ENCODE measurements at places on chromosomes 6 and 20.

- no peaks in the 10 kb centered on the region for H3K27me3 ChIP-seq
- no peak for DNase-seq
- H3K36me3 ChIP-seq, result no peaks in the 10 kb centered on the region
- H3K4me3 ChIP-seq, result no peak overlapping the region
- H3K27ac ChIP-seq, result no peak overlapping the region
These were observed 41.4 kb downstream of the MCM8 start for GRCh38 chr20:5991623-5992441.

DNA sequence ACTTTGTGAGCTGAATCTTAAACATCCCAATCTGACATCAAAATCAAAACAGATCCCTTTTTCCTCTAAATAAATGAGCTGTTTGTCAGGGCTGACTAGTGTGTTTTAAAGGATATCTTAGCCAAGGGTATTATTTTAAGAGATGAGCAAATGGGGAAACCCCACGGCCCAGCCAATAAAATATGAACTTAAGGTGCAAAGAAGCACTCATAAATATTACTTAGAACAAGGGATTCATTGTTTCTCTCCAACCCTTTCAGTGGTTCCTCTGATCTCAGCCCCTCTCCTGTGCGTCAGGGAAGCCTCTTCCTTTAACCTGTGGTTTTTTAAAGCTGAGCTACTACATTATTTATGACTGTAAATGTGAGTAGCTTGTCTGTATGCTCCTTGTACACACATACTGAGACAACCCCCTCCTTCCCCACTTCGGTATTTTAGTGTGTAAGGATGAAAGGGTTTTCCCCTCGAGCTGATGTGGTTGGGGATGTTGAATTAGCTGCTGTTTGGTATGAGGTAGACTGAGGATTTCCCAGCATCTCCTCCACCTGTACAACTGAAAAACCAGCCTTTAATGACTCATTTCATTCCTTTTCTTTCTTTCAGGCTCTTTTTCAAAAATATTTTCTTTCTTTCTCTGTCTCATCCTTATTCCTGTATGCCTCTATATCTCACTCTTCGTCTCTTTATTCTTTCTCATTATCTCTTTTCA is 6.5 kb downstream of the BMP5 start:
- H3K27me3 ChIP-seq, result no peaks in the 10 kb centered on the region
- no peak for DNase-seq
- H3K4me1 ChIP-seq, result no peaks in the 10 kb centered on the region

GRCh38 chr6:166533205-166533824 is 53.2 kb downstream of the RAMACL start:
- H3K4me3 ChIP-seq, result no peak overlapping the region
- no peaks in the 10 kb centered on the region for H3K36me3 ChIP-seq
- no peak overlapping the region for H3K27ac ChIP-seq
- H3K27me3 ChIP-seq, result no peaks in the 10 kb centered on the region

DNA sequence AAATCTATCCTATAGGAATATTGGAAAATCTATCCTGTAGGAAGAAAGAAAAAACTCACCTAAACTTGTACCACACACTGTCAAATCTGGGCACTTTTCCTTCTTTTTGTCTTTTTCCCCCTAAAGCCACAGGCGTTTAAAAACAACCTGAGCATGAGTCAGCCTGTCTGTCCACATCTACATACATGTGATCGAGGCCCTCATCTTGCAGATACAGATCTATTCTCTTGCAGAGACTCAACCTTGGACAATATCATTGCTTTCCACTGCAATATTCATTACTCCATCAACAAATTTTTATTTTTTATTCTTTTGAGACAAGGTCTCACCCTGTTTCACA is 95.9 kb upstream of the IYD start:
- H3K36me3 ChIP-seq, result no peaks in the 10 kb centered on the region
- no peak for DNase-seq
- H3K27ac ChIP-seq, result no peak overlapping the region
- H3K27me3 ChIP-seq, result no peaks in the 10 kb centered on the region

DNA sequence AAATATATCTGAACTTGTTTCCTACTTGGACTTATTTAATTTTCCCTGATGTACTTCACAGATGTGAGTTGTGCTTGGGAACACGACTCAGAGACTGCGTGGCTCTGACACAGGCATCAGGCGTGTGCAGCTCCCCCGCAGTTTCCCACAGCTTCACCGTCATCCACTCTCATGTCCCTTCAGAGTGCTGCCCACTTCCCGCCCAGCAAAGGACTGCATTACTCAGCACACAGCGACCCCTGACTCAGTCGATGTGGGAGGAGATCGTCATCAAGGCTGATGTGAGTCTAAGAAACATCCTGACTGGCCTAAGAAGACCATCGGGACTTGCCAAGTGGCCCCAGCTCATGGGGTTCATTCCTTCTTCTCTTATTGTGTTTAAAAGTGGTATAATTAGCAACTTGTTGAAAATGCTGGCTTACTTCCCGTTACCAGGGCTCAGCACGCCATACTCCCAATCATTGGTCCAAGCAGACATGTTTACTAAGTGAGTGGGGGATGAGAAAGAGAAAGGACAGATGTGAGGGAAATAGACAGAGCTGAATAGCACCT is 539.4 kb upstream of the JARID2 start:
- no peak for DNase-seq
- no peaks in the 10 kb centered on the region for H3K36me3 ChIP-seq
- no peak overlapping the region for H3K4me3 ChIP-seq
- no peak overlapping the region for H3K27ac ChIP-seq
- no peaks in the 10 kb centered on the region for H3K4me1 ChIP-seq
- H3K27me3 ChIP-seq, result no peaks in the 10 kb centered on the region

GRCh38 chr6:69232496-69232895 is 564.3 kb downstream of the LMBRD1 start:
- H3K4me3 ChIP-seq, result no peak overlapping the region
- H3K36me3 ChIP-seq, result no peaks in the 10 kb centered on the region
- no peaks in the 10 kb centered on the region for H3K27me3 ChIP-seq
- no peak overlapping the region for H3K27ac ChIP-seq
- H3K4me1 ChIP-seq, result no peaks in the 10 kb centered on the region

DNA sequence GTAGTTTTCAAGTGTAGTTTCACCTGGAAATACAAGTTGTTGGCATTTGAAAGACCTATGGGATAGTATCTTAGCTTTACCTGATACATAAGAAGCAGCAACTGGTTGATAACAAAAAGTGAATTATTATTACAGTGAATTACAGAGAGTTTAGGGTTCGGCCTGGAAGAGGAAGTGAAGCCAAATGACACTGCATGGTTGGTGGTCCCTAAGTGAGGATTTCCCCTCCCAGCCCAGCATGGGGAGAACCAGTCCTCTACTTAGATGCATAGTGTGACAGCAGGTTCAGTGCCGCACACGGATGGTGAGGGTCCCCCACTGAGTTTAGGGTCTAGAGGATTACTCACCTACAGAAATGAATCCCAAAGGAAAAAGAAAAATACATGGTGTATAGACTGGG is 18.1 kb downstream of the HLA-DPB1 start:
- H3K4me1 ChIP-seq, result no peaks in the 10 kb centered on the region
- no peak overlapping the region for H3K27ac ChIP-seq
- H3K27me3 ChIP-seq, result no peaks in the 10 kb centered on the region
- no peak for DNase-seq
- H3K4me3 ChIP-seq, result no peak overlapping the region

DNA sequence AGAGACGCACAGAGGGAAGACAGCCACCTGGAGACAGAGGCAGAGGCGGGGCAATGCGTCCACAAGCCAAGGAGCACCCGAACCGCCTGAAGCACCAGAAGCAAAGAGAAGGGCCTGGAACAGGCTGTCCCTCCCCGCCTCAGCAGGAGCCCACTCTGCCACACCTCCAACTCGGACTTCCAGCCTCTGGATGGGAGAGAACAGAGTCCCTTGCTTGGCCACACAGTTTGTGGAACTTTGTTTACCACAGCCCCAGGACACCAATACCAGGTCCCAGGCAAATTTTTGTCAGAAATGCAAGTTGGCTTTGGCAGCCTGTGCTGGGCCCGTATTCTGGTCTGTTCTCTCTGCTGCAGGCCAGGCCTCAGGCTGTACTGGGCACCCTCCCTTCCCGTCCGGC is 87.5 kb upstream of the RPS6KA2 start:
- no peaks in the 10 kb centered on the region for H3K27me3 ChIP-seq
- no peaks in the 10 kb centered on the region for H3K36me3 ChIP-seq
- H3K27ac ChIP-seq, result no peak overlapping the region
- H3K4me3 ChIP-seq, result no peak overlapping the region
